ENCODE measurements at places on chromosomes 7 and 10. TPM values are rescaled to one million over a fixed set of nuclear protein-coding genes. Genes with fewer than 3 reads are reported as not detected.

DNA sequence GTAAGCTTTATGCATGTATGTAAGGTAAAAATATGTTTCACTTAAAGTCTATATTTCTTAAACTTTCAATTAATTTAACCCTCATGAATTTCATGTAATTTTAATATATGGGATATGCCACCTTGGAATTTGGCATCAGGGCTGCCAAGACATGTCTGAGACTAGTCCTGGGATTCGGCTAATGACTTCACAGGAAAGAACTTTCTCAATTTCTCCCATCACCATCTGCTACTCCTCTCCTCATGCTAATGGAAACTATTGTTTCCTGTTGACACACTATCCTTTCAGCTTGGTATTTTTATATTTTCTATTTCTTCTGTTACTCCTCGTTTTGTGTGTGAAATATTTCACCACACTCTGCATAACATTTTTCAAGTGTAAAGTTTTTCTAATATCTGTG, 205.9 kb downstream of the ARL4A start:
- no peak for DNase-seq

DNA sequence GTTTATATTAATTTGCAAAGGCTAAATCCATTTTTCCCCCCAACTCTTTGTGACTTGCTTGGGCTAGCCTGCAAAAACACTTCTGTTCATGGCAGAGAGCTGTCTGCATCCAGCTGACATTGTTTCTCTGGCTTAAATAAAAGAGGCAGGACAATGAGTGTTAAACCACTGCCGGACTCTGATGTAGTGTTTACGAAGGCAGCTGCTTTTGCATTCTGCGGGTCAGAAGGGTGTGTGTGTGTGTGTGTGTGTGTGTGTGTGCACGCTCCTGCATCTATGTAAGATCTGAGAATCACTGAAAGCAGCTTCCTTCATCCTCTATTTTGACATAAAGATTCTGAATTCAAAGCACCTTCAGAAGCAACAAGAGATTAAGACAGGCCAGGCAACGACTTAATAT, 28.3 kb downstream of the NRP1 start:
- no peak for DNase-seq

DNA sequence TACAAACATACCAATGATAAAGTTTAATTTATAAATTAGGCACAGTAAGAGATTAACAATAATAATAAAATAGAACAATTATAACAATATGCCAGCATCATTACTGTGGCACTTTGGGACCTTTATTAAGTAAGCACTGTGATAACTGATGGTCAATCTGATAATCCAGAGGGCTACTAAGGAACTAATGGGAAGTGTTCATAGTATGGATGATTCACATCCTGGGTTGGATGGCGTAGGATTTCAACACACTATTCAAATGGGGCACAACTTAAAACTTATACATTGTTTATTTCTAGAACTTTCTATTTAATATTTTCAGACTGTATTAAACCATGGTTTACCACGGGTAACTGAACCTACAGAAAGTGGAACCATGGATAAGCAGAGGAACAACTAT, 90.8 kb downstream of the KIF20B start:
- DNase-seq = no peak

DNA sequence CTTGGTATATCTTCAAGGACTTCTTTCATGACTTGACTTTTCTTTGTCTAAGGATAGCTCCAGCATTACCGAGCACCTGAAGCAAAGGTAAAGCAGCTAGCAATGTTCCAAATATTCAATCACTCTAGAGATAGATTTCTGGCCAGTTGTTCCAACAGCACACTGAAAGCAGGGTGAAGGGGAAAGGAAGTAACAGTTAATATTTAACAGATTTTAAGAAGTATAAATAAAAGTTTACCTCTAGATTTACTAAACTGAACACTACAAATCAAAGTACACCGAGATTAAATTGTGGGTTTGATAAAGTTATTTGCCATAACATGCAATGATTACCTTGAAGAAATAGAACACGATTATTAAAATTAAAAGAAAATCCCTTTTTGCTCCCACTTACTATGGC, 70.9 kb upstream of the GRID1 start:
- DNase-seq = no peak

- no peak for DNase-seq
These were observed 8.8 kb upstream of the STMP1 start for GRCh38 chr7:135653340-135654080.

- no peak for DNase-seq
These were observed 225.0 kb downstream of the CELF2 start for GRCh38 chr10:11242443-11243387.

DNA sequence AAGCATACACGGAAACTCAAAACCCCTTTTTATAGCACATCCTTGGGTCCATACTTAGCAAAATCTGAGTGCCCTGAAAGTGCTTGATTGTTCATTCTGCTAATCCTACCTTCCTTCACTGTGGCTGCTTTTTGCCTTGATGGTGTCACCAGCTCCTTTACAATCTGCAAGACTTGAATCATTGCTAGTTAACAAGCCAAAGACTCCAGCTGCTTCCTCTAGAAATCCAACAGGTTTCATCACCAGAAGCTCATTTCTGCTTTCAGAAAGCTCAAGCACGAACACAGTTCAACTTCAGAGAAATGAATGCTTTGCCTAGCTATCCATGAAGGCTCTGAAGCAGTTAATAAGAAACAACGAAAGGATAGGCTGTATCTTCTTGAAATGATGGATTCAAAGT, 38.0 kb downstream of the USP6NL start:
- DNase-seq = no peak

DNA sequence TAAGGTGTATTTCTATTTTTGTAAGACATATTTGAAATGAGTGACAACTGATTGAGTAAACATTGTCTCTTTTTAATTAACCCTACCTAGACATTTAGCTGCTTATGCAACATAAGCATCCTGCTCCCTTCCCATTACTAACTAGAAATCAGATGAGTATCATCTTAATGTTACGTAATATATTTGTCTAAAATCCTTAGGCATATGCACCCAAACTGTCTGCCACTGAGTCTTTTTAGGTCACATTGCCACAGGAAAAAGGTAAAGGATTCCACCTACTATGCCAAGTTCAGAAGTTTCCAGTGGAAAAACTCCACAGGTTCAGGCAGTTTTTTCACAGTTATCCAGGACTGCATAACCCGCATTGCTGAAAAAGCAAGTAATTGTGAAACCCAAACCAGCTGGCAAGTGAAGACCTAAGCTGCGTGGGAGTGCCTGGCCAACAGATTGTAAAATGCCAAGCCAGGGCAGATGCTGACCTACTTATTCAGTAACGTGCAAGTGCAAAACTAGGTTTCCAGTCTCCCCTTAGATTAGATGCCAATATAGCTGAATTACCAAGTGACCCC, 983.7 kb downstream of the GATA3 start:
- DNase-seq = no peak

DNA sequence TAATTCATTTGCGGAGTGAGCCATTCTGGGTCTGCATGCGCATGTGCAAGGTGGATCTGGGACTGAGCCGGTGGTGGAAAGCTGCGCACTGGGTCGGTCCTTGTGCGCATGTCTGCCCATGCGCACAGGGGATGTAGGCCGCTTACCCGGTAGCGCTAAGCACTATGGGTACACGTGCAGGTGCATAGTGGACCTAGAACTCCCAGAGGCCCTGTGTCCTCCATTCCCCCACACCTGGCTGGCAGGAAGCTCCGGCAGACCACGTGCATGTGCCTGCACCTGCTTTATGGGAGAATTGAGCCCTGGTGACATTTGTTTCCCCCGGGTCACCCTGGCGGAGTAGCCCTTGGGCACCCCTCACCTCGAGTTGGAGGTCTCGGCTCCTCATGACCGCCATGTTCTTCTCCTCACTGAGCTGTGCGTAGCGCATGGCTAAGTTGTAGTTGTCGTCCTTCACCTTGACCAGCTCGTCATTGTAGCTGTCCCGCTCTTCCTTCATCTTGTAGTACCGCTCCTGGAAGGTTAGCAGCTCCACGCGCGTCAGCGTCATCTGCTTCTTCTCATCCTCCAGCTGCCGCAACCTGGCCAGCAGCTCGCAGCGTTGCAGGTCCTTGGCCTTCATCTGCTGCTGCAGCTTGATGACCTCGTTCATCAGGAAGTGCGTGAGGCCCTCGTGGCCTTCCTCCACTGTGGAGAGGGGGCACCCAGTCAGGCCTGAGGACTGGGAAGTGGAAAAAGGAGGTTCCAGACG, 99.6 kb downstream of the CARD11 start:
- DNase-seq = no peak

DNA sequence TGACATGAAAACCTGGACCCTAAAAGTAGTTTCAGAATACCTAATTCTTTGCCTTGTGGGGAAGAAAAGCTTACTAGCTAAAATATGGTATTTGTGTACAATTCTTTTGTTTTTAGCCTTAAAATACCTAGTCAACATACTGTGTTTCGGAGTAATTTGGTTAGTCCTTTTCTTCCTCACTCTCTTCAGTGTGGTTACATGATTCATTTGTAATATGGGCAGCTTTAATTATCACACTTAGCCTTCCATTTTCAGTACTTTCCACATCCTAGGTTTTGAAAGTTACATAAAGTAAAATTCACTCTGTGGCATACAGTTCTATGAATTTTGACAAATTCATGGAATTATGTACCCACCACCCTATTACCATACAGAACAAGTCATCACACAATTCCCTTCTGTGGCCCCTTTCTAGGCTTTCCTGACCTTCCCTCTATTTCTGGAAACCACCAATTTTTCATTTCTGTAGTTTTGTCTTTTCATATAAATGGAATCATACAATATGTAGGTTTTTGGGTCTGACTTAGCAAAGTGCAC, 96.2 kb downstream of the EMX2 start:
- no peak for DNase-seq

DNA sequence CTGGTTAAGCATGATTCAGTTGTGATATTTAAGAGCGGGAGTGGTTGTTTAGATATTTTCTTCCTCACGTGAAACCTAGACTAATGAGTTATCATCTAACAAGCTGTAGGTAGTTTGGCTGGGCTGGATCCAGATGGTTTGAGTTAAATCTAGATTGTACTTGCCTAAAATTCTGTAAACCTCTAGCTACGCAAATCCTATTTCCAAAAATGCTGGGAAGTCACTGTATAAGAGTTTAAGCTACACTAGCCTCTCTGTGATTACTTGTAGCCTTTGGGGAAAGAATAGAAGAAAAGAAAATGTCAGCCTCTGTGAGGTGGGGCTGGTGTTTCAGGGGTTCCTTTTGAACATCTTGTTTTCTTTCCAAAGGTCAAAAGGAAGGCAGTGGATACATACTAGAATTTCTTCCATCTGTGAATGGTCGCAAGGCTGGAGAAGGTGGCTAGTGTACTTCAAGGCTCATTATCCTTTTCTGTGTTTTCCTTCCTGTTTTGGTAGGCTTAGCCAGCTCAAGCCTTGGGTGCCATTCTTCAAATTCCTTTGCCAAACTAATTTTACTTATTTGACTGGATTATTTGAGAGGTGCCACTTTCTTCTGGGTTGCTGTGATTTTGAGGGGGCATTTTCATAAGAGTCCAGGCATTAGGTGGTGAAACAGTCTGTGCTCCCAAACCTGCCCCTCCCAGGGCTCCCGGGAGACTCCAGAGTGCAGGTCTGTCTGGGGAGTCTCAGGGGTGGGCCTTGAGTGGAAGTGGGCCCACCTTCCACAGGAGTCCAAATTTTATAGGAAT, 5.2 kb upstream of the EN2 start:
- DNase-seq = no peak

- no peak for DNase-seq
These were observed 5.7 kb upstream of the PON2 start for GRCh38 chr7:95440394-95441038.

DNA sequence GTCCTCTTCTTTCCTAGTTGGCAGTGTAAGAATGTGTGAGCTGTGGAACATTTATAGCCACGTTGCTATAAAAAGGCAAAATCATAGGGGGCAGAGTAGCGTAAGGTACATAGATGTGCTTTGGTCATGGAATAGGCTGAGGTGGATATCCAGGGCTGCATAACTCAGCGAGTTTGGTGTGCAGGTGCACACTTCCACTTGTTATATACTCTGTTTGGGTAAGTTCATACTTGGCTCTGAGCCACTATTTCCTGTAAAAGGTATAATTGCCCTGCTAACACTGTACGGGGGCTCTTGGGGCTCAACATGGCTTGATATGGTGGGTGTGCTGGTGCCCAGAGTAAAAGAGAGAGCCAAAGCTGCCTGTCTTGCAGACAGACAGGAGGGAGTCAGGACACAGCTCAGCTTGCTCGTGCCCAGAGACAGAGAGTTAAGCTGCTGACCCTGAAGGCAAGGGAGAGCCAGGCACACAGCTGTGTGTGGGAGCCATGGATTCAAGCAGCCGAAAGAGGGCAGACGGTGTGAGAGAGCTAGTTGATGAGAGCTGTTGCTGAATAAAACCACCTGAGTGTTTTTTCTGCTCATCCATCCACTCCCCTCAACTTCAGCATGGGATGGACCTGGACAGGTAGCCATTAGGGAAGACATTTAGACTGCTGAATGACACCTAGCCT, 126.7 kb downstream of the DKK1 start:
- no peak for DNase-seq

DNA sequence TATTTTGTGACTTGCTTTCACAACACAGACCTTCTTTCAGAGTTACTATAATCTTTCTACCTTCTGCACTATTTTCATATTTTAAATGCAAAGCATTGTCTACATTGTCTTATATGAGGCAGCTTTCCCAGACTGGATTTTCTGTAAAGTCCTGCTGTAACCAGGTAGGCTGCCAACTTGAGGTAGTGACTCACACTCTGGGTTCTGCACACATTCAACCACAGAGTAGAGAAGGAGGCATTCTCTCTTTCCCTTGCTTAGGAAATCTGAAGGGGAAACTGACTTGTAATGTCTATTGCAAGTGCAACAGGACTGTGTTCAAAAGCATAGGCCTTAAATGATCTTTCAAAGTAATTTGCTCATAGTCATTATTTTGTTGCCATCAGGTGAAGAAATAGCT, 461.4 kb downstream of the GRM8 start:
- no peak for DNase-seq

GRCh38 chr10:5470062-5470751, 29.2 kb downstream of the CALML5 start:
- DNase-seq = no peak

- DNase-seq = no peak
These were observed 199.3 kb downstream of the PLXNA4 start for GRCh38 chr7:132377015-132377414.

DNA sequence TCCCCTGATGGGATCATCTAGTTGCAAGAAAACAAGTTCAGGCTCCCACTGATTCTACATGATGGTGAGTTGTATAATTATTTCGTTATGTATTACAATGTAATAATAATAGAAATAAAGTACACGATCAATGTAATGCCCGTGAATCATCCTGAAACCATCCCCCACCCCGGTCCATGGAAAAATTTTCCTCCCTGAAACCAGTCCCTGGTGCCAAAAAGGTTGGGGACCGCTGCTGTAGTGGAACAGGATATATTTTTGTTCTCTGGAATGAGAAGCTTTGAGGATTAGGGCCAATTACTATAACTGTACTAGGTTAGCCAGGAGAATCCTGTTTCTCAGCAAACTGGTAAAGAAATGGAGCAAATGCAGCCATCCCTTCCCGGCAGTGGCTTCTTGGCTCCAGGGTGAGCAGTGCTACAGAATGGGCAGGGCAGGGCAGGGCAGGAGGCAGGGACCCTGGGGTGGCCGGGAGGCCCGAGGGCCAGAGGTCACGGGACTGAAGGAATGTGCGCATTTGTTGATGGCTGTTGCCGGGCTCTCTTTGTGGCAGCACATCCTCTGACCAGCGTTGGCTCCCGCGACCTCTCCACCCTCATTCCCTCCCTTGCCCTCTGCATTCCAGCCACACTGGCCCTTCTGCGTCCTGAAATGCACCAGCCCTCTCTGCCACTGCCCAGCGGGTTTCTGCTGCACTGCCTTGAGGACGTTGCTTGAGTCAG, 162.3 kb upstream of the NPS start:
- DNase-seq = no peak

- DNase-seq = peak; percentile 19
These were observed 8.0 kb downstream of the DLX5 start for GRCh38 chr7:97016381-97017191.

MKI67 gene
- polyA plus RNA-seq = 42.2 TPM

SLC26A3 gene
- polyA plus RNA-seq = not detected

TRPV6 gene
- polyA plus RNA-seq = not detected

GDF2 gene
- not detected for polyA plus RNA-seq

Data from A549 (cell line).